ENCODE measurements at places on chromosomes 5 and 9.

GRCh38 chr5:55316837-55317236 lies 9.0 kb downstream of the MTREX start:
- DNase-seq = no peak

DNA sequence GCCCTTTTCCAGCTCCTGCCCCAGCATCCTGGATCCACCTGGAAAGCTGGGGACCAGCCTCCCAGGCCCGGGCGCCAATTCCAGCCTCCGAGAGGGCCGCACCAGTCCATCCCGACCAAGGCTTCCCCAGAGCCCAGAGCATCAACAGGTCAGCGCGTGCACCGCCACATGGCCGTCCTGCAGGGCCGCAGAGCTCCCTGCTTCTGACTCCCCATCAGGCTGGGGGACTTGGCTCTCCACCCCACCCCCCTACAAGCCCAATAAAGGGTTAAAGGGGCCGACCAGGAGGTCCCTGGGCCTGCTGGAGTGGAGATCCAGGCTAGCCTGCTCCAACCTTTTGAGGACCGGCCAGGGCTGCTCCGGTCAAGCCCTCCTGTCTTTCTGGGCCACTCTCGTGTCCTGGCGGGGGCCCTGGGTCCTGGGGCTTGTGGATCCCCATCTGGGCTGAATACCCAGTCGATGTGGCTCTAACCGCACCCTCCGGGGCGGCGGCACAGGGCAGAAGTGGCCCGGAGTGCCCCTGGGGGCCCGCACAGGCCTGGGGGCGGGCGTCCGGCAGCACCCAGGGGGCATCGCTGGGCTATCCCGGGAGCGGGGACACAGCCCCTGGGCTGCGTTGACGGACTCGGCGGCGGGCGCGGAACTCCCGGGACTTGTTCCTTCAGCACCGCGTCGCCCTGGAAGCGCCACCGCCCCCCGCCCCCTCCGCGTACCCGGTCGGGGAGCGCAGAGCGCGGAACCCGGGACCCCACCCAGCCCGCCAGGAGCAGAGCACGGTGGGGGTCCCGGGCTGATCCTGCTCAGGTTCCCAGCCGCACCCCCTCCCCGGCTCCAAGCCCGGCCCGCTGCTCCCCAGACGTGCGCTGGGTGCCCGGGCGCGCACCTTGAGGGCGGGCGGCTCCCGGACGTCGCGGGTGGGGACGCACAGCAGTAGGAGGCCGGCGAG lies 590 bp downstream of the ENTPD2 start:
- DNase-seq = no peak

- DNase-seq = no peak
Measured at GRCh38 chr5:134879456-134879855, 5.3 kb downstream of the TXNDC15 start.

DNA sequence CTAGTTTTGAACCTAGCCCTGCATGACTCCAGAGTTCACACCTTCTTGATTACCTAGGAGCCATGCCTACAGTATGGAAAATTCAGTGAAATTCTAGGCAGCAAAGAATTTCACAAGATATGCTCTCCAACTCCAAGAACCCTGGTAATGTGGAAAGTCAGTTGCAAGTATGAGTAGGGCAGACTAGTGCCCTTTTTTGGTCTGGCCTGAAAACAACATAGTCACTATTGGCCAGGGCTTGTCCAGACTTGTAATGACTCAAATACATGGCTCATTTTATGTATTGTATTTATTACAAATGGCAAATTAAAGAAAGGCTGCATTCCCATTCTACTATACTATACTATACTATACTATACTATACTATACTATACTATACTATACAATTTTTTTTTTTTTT lies 160.4 kb downstream of the ESM1 start:
- no peak for DNase-seq

DNA sequence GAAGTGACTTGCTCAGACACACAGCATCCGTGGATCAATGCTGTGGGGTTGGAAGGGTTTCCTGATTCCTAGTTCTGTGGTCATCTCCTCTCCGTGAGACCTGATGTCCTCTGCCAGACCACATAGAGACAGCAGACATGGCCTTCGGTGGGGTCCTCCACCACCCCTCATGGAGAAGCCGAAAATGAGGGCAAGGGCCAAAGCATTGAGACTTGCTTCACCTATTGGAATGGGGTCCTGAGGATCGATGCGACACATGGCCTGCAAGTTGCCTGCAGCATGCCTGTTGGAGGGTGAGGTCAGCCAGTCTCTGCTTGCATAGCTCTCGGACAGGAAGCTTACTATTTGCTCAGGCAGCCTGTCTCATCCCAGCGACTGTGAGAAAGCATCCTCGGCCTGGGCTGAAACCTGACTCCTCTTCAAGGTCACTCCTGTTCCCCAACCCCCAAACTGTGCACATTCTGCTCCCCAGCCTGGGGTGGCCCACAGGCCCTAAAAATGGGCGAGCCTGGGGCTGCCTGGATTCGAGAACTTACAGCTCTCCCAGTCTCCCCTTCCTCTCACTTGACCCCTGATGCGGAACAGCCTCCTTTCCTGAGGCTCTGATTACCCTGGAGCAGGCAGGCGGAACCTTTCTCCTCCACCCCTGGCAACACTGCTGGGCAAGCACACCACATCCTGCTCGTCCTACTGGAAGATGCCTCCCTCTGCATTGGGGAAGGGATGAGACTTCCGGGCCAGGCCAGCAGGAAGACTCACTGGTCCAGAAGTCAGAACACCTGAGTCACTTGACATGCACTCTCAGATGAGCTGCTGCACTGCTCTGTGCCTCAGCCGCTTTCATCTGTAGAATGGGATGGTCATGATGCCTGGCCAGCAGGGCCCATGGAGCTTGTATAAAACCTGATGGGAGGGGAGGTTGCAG lies 186.9 kb downstream of the RGS3 start:
- DNase-seq = no peak

DNA sequence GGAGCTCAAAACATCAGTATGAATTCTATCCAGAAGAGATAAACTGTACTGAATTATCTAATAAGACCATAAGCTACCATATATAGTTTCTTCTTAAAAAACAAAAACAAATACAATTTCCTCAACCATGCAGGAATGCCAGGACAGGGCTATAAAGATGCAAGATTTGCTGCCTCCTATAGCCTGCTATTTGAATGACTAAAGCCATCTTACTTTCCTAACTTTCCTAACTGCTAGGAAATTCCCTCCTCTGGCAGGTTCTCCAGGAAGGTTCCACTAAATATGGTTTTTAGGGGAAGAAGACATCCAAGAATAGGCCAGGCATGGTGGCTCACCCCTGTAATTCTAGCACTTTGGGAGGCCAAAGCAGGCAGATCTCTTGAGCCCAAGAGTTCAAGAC lies 15.1 kb downstream of the KIF27 start:
- no peak for DNase-seq

GRCh38 chr9:127366594-127366993 lies 30.4 kb upstream of the SLC2A8 start:
- no peak for DNase-seq

DNA sequence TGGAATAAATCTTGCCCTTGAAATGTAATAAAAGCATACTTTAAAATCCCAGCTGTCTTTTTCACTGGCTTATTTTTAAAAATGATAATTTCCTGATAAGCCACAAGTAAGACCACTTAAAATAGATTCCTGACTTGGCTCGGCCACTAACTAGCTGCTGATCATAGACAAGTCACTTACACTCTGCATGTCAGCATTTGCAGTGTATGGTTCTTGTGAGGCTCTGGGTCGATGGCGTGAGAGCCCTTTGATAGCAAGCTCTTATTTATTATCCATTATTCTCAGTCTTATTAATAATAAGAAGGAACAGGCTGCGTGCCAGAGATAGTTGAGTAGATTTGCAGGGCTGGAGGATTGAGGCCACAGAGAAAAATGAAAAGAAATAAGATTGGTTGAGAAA lies 110.7 kb upstream of the IL12B start:
- DNase-seq = no peak

- no peak for DNase-seq
Measured at GRCh38 chr5:39025456-39025855, 48.7 kb downstream of the RICTOR start.

DNA sequence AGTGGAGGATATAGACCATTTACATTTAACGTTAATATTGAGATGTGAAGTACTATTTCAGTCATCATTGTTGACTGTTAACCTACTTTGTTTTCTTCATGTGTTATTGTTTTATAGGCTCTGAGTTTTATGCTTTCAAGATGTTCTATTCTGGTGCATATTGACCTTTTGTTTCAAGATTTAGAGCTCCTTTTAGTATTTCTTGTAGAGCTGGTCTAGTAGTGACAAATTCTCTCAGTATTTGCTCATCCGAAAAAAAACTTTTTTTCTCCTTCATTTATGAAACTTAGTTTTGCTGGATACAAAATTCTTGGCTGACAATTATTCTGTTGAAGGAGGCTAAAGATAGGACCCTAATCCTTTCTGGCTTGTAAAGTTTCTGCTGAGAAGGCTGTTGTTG lies 91.3 kb downstream of the INVS start:
- DNase-seq = no peak
